Activated effector memory CD4-positive, alpha-beta T cell treated with anti-CD3 and anti-CD28 coated beads, Interleukin-2, amount 50 U/mL, for 16 hours (primary cell): ENCODE measurements at places on chromosomes 3 and 15.

DNA sequence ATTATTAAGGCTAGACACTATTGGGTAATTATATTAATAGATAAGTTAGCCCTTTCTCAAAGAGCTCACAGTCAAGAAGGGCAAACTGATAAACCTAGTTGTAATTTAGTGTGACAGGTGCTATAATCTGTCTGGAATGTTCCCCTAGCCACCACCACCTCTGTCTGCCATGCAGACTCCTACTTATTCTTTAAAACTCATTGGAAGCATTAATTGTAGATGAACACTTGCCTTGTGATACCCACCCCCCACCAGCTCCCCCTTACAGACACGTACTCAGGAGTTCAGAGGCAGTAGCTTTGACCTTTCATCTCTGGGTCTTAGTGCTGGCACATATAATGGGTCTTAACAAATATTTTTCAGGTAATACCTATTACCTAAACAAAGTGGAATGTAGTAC is 195.9 kb downstream of the TP63 start:
- DNase-seq, result no peak

GRCh38 chr15:87805117-87805820 is 451.3 kb downstream of the NTRK3 start:
- DNase-seq, result no peak

DNA sequence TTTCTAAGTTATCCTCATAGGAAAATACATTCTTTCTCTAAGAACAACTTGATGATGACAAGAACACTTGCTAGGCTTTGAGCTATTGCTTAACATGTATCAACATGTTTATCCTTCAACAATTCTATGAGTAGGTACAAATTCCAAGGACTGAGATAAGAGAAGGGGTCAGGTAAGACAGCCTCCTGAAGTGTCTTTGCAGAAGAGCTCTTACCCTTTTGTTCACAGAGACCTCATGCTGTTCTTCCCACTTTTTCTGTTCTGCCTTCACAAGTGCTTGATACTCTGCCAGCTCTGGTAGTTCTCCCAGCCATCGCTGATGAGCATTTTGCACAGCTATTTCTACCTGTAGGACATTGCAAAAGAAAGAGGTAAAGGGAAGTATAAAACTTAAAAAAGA is 50.9 kb downstream of the CEP152 start:
- no peak for DNase-seq

DNA sequence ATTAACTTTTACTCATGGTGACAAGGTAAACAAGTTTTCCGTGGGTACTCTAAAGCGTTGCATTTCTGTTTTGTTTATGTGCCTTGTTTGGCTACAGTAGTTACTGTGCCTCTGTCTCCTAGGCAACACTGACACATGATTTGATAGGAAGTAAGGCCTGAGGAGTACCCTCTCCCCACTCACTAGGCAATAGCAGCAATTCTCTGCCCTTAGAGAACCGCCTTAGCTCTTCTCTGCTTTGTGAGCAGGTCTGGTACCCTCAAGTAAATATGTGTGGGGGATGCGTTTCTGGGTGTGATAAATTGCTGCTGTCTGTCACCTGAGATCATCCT is at the start of gene IL5RA:
IL5RA (minus strand) TSS at position 76 of the 332 bp plus-strand sequence. CDS start 5,390 bp downstream, outside the sequence.
- DNase-seq, result no peak

- peak; percentile 30 for DNase-seq
Observed at GRCh38 chr15:78685159-78685921, 44.3 kb upstream of the CHRNB4 start.

DNA sequence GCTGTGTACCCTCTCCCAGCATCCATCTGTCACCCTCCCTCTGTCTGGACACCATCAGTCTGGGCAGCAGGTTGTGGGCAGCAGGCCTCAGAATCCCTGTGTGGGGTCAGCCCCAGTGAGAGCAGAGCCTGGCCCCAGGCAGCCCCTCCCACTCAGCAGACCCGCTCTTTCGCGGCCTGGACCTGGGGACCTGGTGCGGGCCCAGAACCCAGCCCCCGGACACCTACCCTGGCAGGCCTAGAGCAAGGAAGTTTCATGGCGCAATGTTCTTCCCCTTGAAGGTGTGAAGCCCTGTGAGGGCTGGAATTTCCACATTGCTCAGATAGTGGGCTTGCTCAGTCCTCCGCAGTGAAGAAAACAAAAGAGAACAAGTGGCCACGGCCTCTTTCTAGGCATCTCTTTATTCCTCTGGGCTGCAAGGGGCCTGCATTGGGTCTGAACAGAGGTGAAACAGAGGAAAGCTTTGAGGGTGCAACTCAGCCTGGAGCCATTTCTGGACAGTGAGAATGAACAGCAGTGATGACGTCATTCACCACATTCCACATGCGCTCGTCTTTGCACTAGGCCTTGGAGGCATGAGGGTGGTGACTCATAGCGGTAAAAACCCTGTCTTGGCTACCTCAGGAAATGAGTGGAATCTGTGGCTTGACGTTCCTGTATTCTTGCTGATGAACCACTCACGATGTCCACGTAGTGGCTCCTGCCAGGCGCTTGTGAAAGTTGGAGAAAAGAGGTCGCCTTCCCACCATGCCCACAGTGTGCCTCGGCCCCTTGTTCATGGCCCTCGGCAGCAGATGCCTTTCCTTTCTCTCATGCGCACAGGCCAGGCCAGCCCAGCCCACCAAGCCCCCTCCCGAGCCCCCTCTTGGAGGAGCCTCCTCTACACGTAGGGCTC is 66.1 kb downstream of the SLC30A4 start:
- DNase-seq, result peak; percentile 87

DNA sequence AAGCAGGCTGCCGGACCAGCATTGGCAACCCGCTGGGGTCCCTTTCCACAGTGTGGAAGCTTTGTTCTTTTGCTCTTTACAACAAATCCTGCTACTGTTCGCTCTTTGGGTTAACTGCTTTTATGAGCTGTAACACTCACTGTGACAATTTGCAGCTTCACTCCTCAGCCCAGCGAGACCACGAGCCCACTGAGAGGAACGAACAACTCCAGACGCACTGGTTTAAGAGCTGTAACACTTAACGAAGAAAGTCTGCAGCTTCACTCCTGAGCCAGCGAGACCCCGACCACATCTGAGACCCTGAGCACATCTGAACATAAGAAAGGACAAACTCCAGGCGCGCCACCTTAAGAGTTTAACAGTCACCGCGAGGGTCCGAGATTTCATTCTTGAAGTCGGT is 10.7 kb upstream of the CCR4 start:
- no peak for DNase-seq

DNA sequence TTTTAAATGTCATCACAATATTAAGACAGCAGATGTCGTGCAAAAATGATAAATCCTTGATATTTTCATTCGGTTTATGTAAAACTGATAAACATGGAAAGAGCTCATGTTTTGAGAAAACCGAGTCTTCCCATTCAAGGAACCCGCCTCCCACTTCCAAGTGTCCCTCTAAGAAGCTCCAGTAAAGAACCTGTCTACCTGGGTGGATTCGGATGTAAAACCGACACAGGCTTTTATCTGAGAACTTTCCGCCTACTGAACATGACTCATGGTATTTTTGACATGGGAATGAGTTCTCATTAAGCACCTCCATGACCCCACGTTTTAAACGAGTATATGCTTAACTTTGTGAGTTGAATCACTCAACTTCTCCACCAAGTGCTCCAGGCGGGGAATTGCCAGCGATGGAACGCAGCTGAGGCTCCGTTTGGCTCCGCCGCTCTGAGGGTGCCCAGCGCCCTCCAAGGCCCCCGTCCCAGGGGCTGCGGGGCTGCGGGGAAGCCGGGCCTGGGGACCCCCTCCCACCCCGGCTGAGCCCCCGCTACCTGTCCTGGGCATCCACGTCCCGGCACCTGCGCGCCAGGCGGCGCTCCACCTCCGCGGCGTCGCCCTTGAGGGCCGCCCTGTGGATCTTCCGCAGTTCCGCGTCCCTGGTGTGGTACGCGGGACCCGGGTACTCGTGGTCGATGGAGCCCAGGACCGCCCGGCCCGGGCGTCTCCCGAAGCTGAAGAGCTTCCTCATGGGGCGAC is 119.9 kb downstream of the LMLN start:
- peak; percentile 79 for DNase-seq

GRCh38 chr3:26280517-26280916 is 342.1 kb upstream of the LRRC3B start:
- no peak for DNase-seq

- no peak for DNase-seq
Observed at GRCh38 chr3:108820586-108820985, 2.0 kb upstream of the TRAT1 start.

- DNase-seq, result peak; percentile 22
Observed at GRCh38 chr15:31852933-31853799, 177.1 kb upstream of the CHRNA7 start.

GRCh38 chr3:181933052-181933618 is 221.4 kb downstream of the SOX2 start:
- DNase-seq, result no peak

DNA sequence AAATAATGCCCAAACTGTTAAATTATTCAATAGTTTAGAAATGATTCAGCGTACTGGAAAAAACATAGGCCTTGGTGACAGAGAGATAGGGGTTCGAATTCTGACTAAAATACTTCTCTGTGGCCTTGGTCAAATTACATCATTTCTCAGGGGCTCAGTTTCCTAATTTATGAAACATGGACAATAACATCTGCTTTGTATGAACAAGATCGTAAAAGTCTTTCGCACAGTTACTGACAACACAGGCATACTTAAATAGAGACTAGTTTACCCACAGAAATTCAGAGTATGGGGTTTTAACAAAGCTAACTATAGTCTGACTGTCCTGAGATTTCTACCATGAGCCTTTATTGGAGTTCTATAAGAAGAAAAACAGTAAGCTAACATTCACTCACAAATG is 440.4 kb downstream of the FHIT start:
- DNase-seq, result no peak

DNA sequence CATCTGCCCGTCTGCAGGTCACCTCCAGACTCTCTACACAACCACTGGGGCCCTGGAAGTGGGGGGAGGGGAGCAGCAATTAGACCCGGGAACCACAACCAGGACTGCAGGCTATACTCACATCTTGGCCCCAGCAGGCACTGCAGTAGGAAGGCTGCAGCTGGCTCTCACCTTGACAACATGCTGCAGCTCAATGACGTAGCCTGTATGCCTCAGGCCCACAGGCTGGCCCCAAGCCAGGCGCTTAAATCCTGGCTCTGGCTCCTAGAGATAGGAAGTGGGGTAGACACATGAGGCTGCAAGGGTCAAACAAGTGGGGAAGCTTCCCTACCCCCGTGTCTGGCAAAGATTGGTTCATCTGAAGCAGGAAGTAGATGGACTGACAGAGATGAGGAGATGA is 4.6 kb upstream of the QRICH1 start:
- no peak for DNase-seq

DNA sequence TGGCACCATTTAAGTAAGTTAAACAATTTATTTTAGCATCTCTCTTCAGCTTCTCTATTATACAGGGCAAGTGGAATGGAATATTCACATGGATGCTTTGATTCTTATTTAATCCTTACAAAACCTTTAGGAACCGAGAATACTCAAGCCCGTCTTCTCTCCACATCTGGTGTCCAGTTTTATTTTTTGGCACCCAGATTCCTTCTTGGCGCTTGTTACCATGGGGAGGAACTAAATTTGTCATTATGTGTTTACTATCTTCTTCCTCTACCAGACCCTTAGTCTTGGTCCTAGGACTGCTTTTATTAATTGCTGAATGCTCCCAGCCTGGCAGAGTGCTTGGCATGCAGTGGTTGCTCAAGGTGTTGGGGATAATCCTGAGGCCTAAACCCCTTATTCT is 138.8 kb downstream of the CACNA2D3 start:
- no peak for DNase-seq

GRCh38 chr3:70247955-70248354 is 64.5 kb downstream of the MDFIC2 start:
- DNase-seq, result no peak

DNA sequence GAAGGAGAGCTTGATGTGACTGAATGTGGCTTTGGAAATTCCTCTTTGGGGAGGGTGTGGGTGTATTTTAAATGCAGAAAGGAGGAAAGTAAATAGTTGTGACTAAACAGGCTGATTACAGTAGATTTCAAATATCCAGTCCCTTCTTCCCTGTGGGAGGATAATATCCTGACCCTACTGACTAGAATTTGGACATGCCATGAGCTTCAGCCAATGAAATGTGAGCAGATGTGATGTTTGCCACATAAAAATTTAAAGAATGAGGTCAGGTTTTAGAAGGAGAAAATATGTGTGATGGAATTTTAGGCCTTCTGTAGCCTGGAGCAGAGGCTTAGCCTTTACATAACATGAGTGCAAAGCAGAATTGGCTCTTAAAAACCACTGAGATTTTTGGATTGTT is 1218.9 kb downstream of the ROBO2 start:
- no peak for DNase-seq

DNA sequence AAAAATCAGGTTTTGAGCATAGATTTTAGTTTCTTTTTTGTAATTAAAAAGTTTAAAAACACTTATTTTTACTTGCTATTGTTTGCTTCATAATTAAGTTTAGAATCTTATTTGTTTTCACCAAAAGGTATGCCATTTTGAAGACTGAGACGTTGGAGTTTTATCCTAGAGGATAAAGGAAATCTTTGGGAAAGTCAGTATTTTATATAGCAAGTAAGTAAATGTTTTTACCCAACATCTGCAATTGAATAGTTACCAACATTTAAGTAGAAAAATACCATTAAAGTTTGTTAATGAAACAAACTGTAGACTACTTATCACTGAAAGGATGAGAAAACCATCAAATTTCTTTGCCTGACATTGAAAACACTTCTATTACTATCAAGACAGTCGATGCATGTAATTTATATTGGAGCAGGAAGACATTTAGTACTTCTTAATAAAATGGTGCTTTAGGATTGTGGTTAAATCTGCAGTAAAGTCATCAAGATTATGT is 14.0 kb upstream of the CHD2 start:
- no peak for DNase-seq

DNA sequence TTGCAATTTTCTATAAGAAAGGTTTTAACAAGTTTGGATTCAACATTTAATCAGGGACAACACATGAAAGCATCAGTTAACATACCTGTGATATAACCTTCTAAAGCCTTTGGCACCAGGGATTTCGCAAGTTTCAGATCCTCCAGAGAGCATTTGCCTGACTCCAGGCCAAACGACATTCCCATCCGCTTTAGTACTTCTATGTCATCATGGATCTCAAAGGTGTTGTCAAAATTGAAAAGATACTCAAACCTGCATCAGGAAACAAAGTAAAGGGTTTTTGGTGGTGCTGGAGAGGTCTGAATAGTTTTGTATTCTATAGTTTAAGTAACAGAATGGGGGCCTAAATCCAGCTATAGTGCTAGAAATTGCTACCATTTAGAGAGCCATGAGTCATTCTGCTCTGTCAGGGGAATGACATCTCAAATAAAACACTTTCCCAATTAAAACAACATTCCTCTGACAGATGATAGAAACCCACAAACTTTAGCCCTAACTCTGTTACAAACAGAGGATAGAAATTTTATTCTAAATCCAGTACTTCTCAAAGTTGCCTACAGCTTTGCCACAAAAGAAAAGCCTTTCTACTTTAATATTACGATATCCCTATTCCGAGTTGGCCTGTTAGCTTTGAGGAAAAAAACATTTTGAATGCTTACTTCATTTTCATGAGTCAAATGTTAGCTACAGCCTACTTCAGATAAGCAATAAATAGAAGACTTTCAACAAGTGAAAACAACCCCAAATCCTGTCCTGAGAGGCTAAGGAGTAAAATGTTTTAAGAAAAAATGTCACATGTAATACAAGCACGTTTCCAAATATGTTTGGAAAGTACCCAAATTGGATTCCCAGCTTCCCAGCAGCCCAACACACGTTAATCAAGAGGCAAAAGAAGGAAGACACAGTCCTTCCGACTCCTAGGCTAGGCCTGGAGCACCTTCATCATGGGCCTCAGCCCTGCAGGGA is 83.4 kb downstream of the ATP1B3 start:
- DNase-seq, result no peak
